ENCODE measurements at places on chromosomes 1 and 21.
A peak's percentile ranks its signal among the peaks of the same experiment; 100 is the strongest.

GRCh38 chr21:33238146-33238545 lies 8.4 kb downstream of the IFNAR2 start:
- DNase-seq: no peak

DNA sequence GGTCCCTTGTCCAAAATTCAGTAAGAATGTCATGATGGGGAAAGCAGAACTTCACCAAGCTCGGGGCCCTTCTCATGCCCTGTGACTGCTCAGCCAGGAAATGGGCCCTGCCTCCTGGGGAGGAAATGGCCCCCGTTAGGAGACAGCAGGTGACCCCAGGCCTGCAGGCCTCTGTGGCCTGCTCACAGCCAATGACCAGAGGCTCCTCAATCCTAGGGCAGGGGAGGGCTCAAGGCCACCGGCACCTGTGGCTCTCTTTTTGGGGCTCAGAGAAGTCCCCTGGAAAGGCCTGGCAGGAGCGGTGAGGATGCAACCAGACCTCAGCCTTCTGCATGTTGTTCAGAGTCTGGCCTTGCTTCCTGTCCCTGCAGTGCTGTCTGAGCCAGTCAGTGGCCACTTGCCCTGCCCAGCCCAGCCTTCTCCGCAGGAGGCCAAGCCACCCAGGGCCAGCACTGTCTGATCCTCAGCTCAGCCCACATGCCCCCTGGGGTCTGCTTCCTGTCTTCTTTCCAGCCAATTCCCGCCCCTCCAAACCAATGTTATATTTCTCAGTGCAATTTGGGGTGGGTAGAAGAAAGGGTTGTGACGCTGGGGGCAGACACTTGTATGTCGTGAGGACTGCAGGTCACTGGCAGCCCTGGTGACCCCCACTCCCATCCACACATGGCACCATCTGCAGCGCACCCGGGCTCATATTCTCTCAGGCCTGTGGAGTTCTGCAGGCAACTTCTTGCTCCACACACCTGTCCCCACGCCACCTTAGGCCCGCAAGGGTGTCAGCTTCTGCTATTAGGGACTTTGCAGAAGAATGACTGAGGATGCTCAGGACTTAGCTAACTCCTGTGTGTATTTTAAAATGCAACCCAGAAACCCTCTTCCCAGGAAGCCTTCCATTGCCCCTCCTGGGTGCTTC lies 83.6 kb downstream of the ITPKB start:
- DNase-seq: no peak

GRCh38 chr1:89759036-89759435 lies 61.8 kb upstream of the LRRC8D start:
- no peak for DNase-seq

- DNase-seq: no peak
These were observed 237.3 kb downstream of the S1PR1 start for GRCh38 chr1:101474039-101474665.

DNA sequence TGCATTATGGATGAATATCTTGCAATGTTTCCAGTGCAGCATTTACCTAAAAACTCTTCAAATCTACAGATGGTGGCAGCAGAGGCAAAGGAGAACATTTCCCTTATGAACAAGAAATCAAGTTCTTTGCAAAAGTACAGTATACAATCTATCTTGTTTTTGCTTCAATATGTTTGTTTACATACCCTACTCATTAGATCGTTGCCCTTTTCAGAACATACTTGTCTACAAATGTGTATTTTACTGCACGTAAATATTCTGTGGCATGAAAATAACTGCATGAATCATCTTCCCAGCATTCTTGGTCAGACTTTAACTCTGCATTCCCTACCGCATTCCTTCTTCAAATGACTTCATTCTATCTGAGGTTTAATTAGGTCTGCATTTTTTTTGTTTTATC lies 212.7 kb downstream of the ZP4 start:
- peak; percentile 2 for DNase-seq

DNA sequence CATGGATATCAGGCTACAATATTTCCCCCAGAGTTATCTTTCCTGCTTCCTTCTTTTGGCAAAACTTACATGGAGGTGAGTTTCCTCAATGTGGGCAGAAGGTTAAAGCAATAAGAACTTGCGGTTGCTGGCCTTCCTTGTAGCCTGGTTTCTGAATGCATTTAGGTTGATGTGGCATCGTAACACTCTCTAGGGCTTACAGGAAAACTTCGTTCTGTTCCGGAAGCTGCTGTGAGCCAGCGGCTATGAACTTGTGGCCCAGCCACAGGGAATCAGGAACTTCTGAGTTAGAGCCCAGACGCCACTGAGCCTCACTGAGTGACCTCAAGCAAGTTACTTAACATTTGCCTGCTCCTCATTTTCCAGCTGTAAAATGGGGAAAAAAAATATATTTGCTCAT lies 623.4 kb upstream of the ADAMTS5 start:
- peak; percentile 5 for DNase-seq

DNA sequence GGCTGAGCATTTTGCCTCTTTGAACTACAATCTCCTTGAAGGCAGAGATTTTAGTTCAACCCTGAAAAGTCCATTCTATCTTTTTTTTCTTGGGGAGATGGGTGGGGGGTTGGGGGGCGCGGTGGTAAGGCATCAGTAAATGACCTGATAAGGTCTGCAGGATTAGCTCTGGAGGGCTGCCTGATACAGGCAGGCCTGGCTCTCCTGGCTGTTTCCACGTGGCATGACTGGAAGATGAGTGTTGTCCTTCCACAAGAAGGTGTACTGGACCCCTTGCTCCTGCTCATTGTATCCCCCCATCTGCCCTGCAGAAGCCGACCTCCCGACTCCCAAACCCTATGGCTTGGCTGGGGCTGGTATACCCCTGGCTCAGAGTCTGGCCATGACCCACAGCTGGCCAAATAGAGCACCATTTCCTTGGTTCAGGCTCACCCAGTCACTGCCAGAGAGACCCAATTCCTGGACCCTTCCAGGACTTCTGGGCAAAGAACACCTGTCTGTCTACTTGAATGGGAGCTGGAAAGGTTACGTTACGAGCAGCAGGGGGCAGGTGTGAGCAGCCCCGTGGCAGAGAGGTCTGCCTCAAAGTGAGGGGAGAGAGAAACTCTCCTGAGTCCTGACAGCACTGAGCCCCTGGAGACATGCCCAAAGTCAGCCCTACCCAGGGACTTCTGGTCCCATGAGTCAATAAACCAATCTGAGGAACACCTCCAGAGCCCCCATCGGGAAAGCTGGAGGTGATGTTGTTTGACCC lies 17.0 kb downstream of the DHRS3 start:
- no peak for DNase-seq

GRCh38 chr1:151325231-151325630 lies 2.0 kb downstream of the PI4KB start:
- no peak for DNase-seq

GRCh38 chr1:44808938-44809917 lies 905 bp downstream of the BTBD19 start:
- peak; percentile 44 for DNase-seq

GRCh38 chr1:93815366-93816110 lies 63.5 kb downstream of the DNTTIP2 start:
- DNase-seq: no peak

DNA sequence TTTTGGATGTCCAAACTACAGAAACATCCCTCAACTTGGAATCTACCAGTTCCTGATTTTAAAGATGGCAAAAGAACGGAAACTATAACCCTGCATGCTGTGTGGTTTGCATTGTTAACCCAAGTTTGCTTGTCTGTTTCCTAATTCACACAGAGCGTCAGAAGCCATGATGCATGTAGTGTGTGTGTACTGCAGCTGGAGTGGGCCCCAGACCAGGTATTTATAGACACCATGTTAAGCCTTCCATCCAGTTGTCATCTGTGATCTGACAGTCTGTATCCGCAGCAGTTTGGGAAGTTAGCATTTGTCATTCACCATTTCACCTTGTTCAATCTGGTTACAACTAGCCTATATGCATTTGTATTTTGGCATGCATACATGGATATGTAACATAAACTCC lies 27.7 kb upstream of the PLEKHM2 start:
- DNase-seq: no peak

DNA sequence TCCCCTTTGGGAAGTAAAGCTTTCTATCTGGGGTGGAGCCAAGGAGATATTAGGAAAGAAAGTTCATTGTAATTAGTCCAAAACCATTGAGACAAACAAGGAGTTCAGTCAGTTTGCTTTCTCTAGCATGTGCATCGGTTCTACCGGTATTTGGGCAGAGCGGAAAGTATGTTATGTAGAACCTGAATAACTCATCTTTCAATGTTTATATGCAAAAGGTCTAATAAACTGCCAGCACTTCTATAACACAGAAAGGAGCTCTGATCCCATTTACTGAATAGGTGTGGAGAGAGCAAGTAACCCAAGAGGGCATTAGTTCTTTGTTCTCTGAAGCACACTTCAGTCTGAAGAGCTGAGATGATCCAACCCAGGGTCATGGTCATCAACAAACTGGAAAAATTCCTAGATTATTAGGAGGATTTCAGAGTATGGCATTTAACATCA lies 3.5 kb downstream of the TGFB2 start:
- no peak for DNase-seq

DNA sequence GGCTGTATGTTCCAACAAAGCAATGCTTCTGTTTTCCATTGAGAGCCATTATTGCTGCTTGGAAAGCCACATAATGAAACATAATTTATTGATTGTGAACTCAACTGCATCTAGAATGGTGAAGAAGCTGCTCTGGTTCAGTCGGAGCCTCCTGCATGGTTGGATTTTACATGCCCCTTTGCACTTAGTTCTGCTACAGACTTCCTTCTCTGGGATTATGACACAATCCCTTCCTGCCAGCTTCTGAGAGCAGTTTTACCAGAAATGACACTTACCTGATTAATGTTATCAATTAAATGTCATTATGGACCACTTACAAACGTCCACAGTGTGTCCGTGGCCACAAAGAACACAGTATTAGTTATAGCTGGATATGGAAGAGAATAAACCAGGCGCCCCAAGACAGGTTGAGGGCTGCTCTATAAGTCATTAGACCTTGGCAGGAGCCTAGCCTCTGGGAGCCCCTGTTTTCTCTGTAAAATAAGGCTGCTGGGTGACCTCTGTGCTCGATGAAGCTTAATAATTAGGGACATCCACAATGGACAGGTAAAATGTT lies 7.0 kb upstream of the CD58 start:
- DNase-seq: no peak

GRCh38 chr1:178566187-178566586 lies 53.3 kb downstream of the TEX35 start:
- DNase-seq: no peak

GRCh38 chr1:176017722-176018121 lies 189.4 kb downstream of the COP1 start:
- DNase-seq: no peak

DNA sequence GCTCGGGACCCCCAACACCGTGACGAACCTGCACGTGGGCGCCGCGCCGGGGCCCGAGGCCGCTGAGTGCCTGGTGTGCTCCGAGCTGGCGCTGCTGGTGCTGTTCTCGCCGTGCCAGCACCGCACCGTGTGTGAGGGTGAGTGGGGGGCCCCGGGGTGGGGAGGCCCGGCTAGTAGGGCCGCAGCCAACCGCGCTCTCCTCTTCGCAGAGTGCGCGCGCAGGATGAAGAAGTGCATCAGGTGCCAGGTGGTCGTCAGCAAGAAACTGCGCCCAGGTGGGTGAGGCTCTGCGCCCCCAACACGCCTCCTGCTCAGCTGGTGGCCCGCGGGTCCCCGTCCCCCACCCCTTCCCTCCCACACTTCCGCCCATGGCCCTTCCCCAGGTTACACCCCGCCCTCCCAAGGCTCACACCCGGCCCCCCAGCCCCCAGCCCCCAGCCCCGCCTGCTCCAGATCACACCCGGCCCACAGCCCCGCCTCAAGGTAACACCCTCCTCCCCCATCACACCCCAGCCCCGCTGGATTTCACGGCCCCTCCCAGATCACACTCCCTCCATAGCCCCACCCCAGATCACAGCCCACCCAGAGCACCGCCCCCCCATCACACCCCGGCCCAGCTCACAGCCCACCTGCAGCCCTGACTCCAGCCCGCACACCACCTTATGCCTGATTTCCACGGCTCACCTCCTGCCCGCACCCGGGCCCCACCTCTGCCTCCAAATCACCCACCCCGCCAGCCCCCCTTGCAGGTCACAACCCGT lies 2.4 kb upstream of the MMP23B start:
- DNase-seq: no peak

DNA sequence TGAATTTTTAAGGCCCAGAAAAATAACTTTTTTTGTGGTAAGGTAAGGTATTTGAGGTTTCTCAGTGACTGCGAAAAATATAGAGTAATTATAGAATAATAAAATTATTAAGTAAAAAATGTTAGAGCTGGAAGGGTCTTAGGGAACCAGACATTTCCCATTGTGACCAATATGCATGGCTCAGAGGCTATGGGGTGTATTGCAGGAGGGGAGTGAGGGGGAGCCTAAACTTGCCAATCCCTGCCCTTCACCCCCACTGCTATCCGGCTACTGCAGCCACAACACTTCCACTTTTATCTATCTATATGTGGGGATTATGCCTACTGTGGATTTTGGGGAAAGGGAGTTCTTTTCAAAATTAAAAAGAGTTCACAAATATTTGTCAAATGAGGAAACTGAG lies 7.6 kb upstream of the GADD45A start:
- DNase-seq: no peak

DNA sequence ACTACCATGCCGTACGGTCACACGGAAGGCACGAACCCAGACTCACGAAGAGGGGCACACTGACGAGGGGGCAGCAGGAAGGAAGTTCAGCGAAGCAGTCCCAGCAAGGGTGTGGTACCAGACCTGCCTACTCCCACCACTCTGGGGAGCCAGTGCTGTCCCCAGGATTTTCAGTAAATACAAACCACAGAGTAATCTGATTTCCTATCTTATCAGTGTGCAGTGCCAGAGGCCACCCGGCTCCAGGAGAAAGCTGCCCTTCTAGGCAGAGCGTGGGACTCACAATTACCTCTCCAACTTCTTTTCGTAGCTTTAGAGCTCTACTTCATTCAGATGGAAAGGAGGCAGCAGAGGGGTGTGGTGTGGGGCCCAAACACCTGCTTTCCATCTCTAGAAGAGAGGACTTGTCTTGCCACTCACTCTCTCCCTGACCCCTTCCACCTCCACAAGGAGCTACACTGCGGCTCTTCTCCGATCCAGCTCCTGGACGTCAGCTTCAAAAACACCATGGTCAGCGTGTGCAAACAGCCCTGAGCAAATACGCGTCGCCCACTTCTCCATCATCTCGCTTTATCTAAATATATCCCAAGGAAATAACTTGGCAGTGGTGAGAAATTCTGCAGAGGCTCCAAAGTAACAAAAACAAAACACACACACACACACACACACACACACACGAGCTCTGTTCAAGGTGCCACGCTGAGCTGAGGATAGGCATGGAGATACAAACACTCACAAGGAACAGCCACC lies 98.5 kb downstream of the MRPL37 start:
- no peak for DNase-seq

GRCh38 chr21:33168886-33169285 lies 60.9 kb upstream of the IFNAR2 start:
- no peak for DNase-seq
